Inflammatory macrophage (primary cell): ENCODE measurements at places on chromosomes 7 and 10.

- DNase-seq: no peak
These were observed 98.6 kb upstream of the RPA3 start for GRCh38 chr7:7816816-7817536.

DNA sequence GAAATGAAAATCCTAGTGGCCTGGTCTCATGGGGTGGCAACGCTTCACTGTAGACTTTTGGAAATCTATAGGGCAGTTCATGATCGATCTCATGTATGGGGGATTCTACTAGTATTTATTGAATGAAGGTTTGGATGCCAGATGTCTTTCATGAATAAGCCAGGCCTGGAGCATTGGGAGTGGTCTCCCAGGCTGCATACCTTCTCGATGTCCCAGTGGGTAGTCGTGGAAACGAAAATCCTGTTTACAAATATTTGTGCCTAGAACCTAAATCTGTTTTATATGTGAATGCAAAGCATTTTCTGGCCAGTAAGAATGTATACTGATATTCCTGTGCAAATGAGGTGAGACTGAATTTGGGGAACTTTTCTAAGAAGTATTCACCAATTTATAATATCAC is 105.0 kb upstream of the C1QL3 start:
- no peak for DNase-seq

DNA sequence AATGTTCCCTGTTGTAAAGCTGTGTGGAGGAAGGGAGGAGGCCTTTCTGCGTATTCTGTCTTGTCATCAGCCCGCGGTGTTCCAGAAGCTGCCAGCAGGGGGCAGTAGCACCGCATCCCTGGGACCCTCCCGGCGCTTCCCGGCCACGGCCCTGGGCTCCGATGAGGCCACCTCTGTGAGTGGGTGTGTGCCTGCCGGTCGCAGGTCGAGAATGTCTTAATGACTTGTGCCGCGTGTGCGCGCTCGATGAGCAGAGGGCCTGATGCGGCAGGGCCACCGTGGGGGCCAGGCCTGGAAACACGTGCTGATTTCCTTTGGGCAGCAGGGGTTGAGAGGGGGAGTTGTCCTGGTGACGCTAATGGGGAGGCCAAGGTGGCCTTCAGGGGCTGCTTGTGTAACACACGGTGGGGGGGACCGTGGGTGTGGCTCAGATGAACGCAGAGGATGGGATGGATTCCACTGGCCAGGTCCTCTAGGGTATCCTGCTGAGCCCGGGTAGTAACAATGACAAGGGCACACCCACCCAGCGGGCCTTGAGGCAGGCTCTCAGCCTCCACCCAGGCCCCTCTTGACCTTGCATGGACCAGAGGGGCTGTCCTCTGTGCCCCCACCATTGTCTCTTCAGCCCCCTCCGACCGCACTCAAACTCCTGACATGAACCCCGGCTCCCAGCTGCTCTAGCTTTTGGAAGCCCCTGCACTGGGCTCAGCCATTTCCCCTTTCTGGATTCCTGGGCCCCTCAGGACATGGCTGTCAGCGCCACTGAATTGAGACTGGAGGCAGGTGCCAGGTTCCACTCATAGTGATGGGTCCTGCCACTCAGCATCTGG is 135.9 kb upstream of the PODXL start:
- DNase-seq: peak; percentile 34

DNA sequence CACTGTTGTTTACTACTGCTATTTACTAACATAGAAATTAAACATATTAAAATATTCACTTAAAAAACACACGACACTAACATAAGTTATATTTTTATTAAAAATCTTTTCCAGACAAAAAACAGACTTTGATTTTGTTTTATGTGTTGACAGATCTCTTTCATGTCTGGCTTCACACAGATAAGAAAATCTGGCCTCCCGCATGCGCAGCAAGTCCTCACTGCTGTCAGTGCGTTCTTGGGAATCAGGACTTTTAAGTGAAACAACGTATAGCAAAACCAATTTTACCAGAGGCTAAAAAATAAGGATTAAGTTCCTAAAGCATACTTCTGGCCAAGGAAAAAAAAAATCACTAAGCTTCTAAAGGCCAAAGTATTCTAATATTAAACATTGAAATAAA is 1.2 kb upstream of the IDI1 start:
- DNase-seq: no peak

DNA sequence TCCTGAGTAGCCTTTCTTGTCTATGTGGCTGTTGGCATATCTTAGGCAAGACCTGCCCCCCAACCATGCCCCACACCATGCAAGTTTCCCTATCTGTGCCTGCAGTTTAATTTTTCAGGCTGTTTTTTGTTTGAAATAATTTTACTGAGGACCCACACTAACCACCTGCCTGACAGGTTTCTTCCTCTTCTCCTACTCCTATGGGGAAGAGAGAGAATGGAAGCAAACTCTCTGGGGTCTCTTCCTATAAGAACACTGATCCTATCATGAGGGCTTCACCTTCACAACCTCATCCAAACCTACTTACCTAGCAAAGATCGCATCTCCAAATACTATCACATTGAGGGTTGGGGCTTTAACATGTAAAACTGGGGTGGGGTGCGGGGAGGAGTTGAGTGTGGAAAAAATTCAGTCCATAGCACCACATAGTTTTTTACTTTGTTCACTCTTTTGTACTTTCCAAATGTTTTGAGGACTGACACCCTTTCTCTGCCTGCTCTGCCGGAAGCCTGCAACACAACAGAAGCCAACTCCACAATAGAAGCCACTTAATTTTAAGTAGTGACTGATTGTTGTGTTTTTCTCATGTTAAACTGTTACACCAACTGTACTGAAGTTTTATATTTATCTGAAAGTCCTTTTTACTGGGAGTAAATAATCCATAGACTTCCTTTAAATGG is 67.2 kb upstream of the CSTF2T start:
- no peak for DNase-seq

GRCh38 chr7:96407427-96407826 is 85.5 kb upstream of the SLC25A13 start:
- DNase-seq: no peak
